Stimulated activated CD4-positive, alpha-beta T cell treated with anti-CD3 and anti-CD28 coated beads, Interleukin-1b, Interleukin-23, amount 100 ng/mL, for 48 hours (primary cell): ENCODE measurements at places on chromosomes 1 and 21.

- no peak for DNase-seq
Measured at GRCh38 chr1:212792396-212792908, 758 bp downstream of the TATDN3 start.

- no peak for DNase-seq
Measured at GRCh38 chr1:86150553-86151055, 6.0 kb downstream of the COL24A1 start.

DNA sequence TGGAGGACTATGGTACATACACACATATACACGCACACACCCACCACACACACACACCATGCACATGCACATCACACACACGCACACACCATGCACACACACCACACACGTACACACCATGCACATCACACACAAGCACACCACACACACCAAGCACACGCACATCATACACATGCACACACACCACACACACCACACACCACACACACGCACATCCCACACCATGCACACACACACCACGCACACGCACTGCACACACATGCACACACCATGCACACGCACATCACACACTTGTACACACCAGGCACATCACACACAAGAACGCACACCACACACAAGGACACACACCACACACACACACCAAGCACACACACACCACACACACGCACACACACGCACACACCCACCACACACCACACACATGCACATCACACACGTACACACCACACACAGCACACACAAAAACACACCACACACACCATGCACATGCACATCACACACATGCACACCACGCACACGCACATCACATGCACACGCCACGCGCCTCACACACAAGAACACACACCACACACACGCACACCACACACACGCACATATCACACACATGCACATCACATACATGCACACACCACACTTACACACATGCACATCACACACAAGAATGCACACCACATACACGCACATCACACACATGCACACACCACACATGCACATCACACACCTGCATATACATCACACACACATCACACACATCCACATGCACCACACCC lies 9.2 kb downstream of the PDE9A start:
- no peak for DNase-seq

DNA sequence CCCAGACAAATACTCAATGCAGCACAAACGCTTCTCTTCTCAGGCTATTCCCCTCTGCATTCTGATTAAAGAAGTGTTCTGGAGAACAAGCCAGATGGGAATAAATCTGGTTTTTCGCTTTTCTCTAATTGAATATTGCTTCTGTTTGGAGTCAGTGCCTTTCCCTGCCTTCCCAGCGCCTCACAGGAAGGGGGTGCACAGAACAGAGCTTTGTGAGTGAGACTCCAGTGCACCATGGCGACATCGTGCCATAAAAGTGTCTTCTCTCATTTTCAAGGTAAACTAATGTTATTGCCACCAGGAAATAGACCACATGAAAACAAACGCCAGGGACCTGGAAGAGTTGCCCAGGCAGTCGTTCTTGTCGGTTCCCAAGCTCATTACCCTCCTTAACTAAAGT lies 43.6 kb upstream of the SLC45A1 start:
- no peak for DNase-seq

- no peak for DNase-seq
Measured at GRCh38 chr1:245411245-245412036, 256.7 kb downstream of the KIF26B start.

DNA sequence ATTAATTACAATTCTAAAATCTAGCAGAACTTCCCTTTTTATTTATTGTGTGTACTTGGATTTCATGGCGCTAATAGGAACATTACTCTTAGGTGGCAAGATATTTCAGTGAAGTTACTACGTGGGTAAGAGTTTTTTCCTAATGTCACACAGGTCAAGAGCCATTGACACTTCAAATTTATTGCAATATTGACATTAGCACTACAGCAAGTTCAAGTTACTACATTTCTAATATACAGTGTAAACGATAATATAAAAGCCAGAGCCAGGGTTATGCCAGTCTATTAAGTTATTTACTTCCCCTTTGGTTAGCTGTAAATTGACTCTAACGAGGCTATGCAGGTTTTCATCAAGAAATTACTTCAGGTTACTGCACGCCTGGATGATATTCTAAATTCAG lies 29.7 kb downstream of the CHODL start:
- DNase-seq = no peak

DNA sequence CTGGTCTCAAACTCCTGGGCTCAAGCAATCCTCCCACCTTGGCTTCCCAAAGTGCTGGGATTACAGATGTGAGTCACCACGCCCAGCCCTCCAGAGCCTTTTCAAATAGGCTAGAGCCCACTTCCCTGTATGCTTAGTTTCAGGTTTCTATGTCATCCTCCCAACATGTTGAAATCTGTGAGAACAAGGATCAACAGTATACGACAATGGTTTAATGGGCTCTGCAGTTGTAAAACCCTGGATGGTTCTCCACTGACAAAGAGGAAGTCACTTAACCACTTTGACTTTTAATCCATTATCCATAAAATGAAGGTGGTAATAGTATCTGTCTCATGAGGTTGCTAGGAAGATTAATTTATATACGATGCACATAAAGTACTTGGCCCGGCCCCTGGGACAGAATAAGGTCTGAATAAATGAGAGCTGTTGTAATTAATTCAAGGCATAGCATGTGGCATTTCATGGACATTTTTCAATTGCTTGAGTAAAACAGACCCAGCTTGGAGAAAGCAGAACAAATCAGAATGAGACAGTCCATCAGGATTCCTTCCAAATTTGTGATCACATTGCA lies 113.9 kb upstream of the ZNF648 start:
- no peak for DNase-seq

DNA sequence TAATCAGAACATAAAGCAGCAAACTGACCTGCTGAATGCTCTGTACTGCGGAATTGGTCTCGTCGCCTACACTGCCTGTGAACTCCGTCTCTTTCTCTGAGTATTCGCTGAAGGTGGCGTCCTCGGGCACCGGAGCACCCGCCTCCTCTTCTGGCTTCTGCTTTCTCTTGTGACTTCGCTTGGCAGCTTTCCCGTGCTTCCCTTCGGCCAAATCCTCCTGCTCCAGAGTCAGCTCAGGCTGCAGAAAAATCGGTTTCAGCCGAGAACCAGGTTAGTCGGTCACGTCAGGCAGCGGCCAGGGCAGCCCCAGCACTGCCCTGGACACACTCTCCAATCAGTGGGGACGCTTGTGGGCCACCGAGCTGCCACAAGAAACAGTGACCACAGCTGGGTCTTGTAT lies 35.8 kb upstream of the RIPK4 start:
- DNase-seq = no peak

DNA sequence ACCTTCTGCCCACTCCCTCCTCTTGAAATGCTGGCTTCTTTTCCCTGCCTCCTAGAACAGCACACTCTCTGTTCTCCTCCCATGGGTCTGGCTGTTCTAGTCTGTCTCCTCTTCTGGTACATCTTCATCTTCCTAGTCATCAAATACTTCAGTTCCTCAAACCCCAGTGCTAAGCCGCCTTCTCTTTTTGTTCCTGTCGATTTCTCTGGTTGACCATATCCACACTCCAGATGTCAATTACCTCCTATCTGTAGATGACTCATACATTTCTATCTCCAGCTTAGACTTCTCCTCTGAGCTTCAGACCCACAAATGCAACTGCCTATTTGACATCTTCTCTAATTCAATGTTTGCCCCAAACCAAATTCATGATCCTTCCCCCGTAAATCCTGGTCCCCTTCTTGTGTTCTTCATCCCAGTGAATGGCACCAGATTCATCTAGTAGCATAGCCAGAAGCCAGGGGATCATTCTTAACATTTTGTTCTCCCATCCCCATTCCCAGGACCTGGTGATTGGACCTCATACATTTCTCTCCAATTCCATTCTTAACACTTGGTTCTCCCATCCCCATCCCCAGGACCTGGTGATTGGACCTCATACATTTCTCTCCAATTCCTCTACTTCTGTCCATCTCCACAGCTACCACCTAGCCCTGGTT lies 35.9 kb downstream of the USP24 start:
- DNase-seq = no peak

- no peak for DNase-seq
Measured at GRCh38 chr1:109025694-109026093, 16.2 kb downstream of the WDR47 start.

GRCh38 chr1:214439352-214440119 lies 111.9 kb downstream of the PTPN14 start:
- DNase-seq = peak; percentile 75

GRCh38 chr1:68273530-68273929 lies 41.2 kb upstream of the WLS start:
- no peak for DNase-seq

- no peak for DNase-seq
Measured at GRCh38 chr1:156851779-156852417, 7.0 kb downstream of the INSRR start.

GRCh38 chr1:58312971-58313563 lies 233.5 kb downstream of the OMA1 start:
- no peak for DNase-seq

GRCh38 chr21:23026878-23027277 lies 2028.7 kb downstream of the NCAM2 start:
- no peak for DNase-seq

- no peak for DNase-seq
Measured at GRCh38 chr1:230905733-230906132, 37.4 kb upstream of the C1orf198 start.

DNA sequence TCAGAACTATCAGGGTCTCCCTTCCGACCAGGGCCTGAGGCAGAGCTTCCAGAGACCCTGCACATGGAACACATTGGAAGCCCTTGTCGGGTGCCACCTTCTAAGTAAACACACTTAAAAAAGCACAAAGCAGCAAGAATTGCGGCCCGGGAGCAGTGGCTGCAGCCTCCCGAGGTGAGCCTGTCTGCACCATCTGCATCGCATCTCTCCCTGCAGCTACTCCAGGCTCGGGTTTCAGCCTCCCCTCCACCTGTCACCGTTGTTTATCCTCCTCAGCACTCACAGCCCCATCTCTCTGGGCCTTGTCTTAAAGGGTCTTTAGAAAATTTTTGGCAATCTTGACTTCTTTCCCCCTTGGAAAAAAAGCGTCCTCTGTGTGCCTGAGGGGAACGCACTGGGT lies 95.1 kb upstream of the ARHGEF16 start:
- DNase-seq = no peak

DNA sequence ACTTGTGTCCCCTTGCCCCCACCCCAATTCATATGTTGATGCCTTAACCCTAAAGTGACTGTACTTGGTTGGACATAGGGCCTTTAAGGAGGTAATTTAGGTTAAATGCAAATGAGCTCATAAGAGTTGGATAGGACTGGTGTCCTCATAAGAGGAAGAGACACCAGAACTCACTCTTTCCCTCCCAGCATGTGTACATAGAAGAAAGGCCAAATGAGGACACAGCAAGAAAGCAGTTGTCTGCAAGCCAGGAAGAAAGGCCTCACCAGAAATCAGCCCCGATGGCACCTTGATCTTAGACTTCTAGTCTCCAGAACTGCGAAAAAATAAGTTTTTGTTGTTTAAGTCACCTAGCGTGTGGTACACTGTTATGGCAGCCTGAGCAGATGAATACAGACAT lies 45.5 kb downstream of the RAB3GAP2 start:
- no peak for DNase-seq

DNA sequence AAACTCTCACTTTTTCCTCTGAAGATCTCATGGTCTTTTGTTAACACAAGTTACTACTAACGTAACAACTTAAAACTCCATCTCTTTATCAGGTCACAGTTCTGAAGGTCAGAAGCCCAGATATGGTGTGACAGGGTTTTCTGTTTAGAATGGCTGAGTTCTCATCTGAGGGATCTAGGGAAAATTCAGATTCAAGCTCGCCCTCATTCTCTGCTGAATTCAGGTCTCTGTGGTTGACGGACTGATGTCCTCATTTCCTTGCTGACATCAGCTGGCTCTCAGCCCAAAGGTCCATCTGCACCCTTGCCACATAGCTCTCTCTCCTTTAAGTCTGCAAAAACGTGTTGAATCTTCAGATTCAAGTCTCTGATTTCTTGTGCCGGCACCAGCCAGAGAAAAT lies 6.1 kb upstream of the NTPCR start:
- no peak for DNase-seq

- DNase-seq = no peak
Measured at GRCh38 chr1:93988634-93989350, 79.6 kb upstream of the GCLM start.

- DNase-seq = no peak
Measured at GRCh38 chr1:228339059-228339704, 67.5 kb downstream of the TRIM11 start.

GRCh38 chr21:34980423-34981115 lies 68.5 kb downstream of the RUNX1 start:
- DNase-seq = no peak

GRCh38 chr1:30284226-30284625 lies 439.2 kb downstream of the MATN1 start:
- no peak for DNase-seq

DNA sequence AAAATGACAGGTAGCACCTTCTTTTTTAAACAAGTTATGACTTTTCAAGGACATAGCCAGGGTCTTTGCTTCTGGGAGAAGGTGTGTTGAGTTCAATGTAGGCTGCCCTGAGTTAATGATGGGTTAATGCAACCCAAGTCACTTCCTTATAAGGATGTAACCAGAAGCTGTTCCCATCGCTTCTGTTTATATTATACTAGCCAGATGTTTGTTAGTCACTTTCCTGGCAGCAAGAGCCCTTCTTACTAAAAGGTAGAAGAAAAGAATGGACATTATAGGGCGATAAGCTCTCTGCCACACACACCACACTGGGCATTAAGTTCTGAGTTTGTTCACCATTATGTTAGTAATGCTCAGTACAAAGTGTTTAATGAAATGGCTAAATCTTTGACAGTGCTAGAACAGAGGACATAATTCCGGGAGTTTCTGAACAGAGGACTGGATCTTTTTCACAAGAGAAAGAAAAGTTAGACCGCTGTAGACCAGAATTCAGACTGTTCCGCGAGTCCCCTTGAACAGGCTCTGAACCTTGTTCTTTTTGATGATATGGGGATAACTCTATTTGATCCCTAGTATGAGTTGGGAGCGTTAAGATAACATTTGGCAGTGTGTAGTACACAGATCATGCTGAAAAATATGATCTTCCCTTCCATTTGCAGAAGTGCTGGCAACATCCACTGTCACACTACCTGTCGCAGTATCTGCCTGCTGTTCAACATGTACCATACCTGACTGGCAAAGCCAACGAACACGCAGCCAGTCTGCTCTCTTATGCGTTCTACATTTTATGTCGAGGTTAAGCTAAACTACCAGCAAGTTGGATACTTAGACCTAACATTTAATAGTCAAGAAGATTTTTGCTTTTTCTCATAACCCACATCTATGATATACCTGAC lies 41.0 kb downstream of the DEGS1 start:
- no peak for DNase-seq

DNA sequence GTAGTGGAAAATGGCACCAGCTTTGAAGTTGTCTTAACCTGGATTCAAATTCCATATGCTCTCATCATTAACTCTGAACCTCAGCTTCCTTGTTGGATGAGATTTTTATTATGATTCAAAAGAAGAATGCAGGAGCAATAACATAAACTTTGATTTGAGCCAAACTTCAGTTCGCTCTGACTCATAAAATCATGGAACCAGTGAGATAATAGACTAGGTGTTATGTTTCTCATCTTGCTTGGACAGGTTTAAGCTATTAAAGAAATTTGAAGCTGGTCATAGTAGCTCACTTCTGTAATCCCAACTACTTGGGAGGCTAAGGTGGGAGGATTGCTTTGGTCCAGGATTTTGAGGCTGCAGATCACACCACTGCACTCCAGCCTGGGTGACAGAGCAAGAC lies 172.8 kb downstream of the CLEC20A start:
- no peak for DNase-seq

GRCh38 chr1:232978091-232978634 lies 27.8 kb downstream of the NTPCR start:
- DNase-seq = no peak

- no peak for DNase-seq
Measured at GRCh38 chr1:180926164-180926981, 13.7 kb downstream of the KIAA1614 start.
